AG20443 (cell line): ENCODE measurements at places on chromosomes 2 and 18.

DNA sequence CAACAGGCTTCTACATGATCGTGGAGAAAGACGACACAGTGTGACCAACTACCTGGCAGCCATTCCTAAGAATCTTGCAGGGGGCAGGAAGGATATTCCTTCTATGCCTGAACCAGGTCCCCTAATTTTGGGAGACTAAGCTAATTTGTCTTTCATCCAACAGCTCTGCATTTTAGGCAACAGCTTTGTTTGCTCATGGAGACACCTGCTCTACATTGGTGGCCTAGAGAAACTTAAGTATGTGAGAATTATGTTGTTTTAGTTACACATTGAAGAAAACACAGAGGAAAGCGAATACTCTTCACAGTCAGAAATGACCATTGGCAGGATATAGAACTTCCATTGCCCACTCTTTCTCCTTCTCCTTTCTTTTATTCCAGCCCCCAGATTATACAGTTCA is 75.2 kb downstream of the ASXL3 start:
- no peak for DNase-seq

- DNase-seq, result no peak
Measured at GRCh38 chr2:42169874-42170521, 845 bp downstream of the EML4 start.

GRCh38 chr2:8786463-8786862 is 51.0 kb downstream of the KIDINS220 start:
- no peak for DNase-seq

DNA sequence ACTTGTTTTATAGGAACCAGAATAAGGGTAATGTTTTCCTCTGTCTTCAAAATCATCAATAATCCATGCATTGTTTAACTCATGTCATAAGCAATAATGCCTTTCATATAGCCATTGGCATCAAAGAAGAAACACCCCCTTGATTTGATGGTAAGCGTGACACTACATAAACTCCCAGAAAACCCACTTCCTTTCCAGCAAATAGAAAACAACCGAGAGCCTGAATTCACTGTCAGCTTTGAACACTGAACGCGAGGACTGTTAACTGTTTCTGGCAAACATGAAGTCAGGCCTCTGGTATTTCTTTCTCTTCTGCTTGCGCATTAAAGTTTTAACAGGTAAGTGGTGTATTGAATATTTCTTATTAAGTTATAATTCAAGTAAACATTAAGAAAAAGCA is at the start of gene ICOS:
TSS of gene ICOS (plus strand) at position 229 of the 400 bp plus-strand sequence. CDS start at position 281, 52 bp downstream.
- DNase-seq, result no peak

GRCh38 chr2:232387451-232388171 is 9.1 kb downstream of the ALPP start:
- DNase-seq, result no peak

DNA sequence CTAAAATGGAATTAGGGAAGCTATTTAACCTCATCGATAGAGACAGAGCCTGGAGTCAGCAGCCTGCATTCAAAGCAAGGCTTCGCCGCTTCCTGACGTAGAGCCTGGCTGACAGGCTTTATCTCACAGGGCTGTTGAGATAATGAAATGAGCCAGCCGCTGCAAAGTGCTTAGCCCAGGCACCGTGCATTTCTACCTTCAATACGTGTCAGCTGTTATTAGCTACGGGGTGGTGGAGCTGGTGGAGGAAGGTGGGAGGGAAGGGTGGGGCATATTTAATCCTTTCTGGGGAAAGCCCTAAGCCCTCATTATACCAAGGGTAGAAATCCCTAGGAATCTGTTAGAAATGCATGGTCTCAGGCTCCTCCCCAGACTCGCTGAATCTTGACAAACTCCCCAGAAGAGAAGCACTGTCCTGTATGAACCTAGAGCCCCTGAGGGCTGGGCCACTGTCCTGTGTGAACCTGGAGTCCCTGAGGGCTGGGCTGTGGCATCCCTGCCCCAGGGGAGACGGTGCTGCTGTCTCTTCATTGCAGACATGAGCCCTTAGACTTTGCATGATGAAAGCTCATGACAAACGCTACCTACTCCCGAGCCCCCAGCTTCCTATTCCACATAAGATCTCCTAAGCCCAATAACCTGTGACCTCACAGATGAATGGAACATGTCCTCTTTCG is 72.4 kb downstream of the ALPK2 start:
- no peak for DNase-seq

GRCh38 chr2:39640681-39641080 is 25.0 kb upstream of the TMEM178A start:
- DNase-seq, result no peak

- DNase-seq, result peak; percentile 99
Measured at GRCh38 chr2:70086838-70087701, at the start of gene PCBP1. Gene PCBP1, plus strand, starts transcription at chr2:70087477. Its CDS starts 267 bp downstream, at chr2:70087744.
